Anterior cingulate cortex (tissue), 58 donors: ENCODE measurements at places on chromosomes 12 and 14.

DNA sequence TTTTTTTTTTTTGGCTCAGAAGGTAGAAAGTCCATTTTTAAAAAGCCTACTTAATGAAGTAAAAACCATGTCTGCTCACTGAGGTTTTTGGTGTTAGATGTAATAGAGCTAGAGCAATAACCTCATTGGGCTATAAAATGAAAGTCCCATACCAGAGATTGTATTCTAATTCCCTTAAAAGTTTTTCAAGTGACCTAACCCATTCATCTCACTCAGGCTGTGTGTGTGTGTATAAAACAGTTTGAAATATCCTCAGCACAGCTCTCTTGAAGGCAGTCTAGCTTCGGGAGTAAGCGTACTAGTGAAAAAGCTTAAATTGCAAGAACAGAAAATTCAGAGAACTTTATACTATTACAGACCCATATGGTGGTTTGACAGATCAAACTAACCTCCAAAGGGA lies 313.8 kb downstream of the CEP128 start:
- DNase-seq = no peak

- no peak for DNase-seq
Observed at GRCh38 chr12:46657453-46658411, 168.1 kb downstream of the SLC38A4 start.

DNA sequence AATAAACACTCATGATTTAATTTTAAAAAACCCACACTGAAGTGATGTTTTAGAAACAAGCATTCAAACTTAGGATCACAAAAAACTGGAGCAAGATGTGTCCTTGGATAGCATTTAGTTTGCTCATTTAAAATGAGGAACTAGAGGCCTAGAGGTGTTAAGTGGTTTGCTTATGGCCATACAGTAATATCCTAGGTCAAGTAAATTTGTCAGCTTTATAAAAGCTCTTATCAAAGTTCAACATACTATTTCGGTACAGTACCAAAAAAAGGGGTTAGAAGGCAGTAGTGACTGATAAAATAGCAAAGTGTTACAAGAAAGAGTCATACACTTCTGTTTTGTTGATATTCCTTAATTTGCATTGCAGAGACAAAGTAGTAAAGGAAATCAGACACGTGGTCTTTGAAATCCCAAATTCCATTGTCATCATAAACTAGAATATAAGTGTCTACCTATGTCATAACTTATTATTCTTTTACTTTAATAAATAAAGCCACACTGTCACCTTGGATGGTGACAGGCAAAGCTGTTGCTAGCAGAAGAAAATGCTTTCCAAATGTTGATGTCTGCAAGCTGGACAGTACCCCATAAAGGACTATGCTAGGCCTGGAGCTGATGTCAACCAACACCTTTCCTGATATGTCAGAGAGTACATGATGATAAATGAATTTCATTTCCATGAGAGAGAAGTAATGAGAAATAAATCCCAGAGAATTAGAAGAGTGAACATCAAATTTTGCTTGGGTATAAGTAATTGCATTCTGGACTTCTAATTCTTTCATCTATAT lies 17.6 kb upstream of the SRP54 start:
- no peak for DNase-seq

DNA sequence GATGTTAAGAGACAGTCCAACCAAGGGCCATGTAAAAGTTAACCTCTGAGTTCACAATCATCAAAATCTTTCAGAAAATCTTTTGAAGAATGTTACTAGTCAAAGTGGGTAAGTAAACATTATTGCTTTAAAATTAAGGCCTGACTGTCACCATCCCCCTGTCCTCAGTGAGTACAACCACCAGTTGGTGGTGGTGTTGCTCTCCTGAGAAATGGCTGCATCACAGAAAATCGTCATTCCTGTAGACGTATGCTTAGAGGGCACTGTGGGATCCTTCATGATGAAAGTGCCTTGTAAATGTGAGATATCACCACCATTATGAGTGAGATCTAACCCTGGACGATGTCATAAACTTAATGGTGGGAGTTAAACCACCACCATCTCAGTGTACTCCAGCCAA lies 451.2 kb downstream of the RPS29 start:
- no peak for DNase-seq

GRCh38 chr12:122421821-122422729 lies at the start of gene CLIP1:
TSS of gene CLIP1 (minus strand) at chr12:122422669. CDS start at chr12:122380452, 42,217 bp downstream.
- DNase-seq = peak; percentile 67

GRCh38 chr12:68240975-68241374 lies 12.4 kb downstream of the IL22 start:
- no peak for DNase-seq

GRCh38 chr12:96862326-96862725 lies 44.7 kb upstream of the NEDD1 start:
- DNase-seq = no peak

GRCh38 chr14:29388571-29388970 lies 539.1 kb downstream of the PRKD1 start:
- DNase-seq = no peak

DNA sequence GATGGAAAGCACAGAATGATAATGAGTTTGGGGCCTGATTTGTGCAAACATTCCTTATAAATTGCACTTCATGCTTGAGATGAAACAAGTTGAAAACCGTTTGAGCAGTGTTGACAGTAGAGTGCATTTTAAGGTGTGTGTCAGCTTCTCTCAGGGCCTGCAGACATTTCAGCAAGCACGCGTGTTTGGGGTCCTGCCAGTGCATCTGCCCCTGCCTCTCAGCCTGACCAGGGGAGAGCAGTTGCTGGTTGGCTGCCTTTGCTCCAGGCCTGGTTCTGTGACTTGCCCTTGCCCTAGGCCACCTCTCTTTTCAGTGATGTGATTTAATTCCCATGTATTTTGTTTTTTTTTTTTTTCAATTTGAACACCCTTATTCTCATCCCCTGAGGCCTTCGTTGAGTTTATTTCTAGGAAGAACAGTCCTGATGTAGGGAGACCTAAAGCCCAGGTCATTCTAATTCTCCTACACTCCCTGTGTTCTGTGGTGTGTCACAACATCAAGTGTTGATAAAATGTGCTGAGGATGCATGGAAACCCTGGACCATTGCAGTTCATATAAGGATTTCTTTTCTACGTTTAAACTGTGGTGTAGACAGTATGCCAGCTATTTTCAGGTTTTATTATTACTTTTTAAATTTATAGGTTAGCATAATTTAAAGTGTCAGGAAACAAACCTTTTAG lies 40.1 kb upstream of the AMN start:
- DNase-seq = no peak

GRCh38 chr12:67698672-67699581 lies 50.4 kb downstream of the DYRK2 start:
- no peak for DNase-seq

DNA sequence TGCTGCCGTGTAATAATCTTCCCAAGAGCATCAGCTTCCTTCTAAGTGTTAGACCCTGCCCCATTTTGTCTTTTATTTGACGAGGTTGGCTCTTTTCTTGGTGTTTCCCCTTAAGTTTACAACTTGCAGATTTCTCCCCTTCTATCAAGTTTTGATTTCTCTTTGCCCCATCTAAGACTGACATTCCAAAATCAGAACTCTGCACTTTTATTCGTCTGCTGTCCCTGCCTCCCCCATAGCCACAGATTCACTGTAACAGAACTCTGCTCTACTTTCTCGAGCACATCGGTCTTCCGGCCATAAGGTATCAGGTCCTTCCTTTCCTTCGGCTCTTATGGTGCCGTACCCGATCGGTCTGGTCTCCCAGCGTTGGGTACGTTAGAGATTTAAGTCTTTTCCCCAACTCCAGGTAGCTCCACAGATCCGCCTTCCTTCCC lies 563 bp downstream of the DCP1B start:
- no peak for DNase-seq

DNA sequence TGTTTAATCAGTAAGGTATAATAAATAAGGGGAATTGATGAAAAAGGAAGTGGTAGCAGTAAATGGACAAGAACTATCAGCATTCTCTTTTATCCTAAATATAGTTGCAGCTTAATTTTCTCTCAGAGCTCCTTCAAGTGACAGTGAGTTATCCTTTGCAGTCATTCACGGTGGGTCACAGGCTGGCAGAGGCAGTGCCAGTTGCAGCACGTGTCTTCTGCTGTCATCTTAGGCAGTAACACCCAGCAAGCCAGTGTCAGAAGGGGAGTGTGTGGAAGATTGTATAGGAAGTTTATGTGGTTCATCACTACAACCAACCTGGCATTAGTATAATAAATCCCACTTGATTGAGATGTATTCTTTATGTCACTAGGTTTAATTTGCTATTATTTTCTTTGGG lies 170.0 kb downstream of the CCDC91 start:
- no peak for DNase-seq

DNA sequence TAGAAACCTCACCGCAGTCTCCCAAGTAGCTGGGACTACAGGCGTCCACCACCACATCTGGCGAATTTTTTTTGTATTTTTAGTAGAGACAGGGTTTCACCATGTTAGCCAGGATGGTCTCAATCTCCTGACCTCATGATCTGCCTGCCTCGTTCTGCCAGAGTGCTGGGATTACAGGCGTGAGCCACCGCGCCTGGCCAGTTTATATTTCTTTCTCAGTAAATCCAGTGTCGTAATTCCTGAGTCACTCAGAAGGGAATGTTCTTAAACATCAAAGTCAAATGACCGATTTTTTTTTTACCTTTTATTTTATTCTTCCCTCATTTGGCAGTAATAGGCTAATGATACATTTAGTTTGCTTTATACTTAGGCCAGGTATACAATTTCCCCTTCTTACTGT lies 80.5 kb downstream of the FBXO33 start:
- no peak for DNase-seq

- no peak for DNase-seq
Observed at GRCh38 chr12:40165179-40165578, 59.3 kb upstream of the SLC2A13 start.

DNA sequence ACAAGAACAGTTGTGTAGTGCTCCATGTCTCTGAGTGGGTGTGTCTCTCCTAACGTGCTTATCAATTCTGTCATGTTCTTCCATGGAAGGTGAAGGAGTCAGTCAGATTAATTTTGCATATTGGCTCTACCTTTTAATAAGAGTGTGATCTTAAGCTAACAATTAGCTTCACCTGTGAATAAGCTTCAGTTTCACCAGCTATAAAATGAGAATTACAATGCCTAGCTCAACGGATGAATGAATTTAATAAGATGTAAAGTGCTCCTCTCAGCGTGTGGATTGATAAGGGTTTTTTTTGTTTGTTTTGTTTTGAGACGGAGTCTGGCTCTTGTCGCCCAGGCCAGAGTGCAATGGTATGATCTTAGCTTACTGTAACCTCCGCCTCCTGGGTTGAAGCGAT lies 32.7 kb downstream of the CCDC175 start:
- no peak for DNase-seq

- no peak for DNase-seq
Observed at GRCh38 chr12:126507231-126507630, 1442.0 kb downstream of the AACS start.

DNA sequence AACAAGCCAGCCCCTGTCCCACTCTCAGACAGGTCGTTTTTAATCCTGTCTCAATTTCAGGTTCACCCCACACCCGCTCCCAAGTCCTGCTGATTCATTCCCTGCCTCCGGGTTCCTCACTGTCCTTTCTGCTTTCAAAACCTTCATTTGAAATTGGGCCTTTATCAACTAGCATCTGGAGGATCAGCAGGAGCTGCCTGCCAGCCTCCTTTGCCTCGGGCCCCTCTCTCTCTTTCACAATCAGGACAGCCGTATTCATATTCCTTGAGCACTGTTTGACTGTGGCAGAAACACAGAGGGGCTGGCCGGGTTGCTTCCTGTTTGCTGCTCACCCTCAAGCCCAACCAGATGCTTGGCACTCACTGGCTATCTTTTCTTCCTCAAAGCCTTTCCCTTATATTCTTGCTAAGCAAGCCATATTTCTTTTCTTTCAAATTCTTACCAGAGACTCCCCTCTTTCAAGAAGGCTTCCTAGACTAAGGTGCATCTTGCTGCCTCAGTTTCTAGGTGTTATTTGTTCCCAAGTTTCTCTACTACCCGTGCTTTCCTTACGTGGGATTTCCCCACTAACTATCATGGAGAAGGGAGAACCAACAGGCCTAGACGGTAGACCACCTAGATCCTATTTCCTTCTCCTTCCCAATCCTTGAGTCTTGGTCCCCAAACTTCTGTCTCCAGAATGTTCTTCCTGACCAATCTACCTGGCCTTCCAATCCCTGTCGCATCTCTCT lies 3.0 kb downstream of the GALNT6 start:
- no peak for DNase-seq

GRCh38 chr14:85915711-85916110 lies 385.8 kb downstream of the FLRT2 start:
- DNase-seq = no peak

DNA sequence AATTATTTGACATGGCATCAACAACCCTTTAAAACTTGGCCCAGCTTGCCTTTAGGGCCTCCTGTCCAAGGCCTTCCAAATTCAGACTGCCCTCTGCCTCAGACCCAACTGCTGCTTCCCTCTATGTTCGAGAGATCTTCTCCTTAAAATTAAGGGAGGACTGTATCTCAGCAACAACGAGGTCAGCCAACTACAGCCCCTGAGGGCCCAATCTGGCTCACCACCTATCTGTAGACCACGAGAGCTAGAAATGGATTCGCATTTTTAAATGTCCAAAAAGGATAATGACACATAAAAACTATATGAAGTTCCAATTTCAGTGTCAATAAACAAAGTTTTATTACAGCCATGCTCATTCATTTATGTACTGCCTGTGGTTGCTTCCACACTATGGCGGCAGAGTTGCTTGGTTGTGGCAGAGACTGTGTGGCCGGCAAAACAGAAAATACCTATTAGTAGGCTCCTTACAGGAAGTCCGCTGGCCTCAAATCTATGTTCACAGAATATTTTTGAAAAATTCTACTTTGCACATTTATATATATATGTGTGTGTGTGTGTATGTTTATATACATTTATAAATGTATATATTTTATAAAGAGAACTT lies 1026.9 kb downstream of the BCL11B start:
- DNase-seq = no peak

GRCh38 chr12:112782943-112783342 lies 8.6 kb upstream of the RPH3A start:
- no peak for DNase-seq

DNA sequence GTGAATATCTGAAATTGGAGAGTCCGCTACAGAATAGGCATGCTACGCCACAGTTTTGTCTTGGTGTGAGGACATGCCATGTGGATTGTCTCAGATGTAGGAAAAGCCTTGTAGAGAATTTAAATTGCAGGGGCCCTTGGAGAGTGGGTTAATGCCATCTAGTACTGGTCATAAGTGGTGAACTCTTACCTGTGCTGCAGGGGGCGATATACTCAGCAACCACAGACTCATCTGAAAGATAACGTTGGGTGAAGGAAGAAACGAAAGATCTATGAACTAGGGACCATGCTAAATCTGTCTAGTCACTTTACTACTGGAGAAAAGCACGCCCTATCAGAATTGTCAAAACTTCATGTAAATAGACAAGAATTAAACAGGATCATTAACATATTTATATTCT lies 33.7 kb upstream of the A2M start:
- DNase-seq = no peak

GRCh38 chr14:61388976-61389576 lies 67.7 kb downstream of the PRKCH start:
- DNase-seq = no peak

GRCh38 chr12:1517734-1518525 lies 76.5 kb downstream of the FBXL14 start:
- no peak for DNase-seq

- no peak for DNase-seq
Observed at GRCh38 chr14:104594310-104595046, 10.1 kb downstream of the TMEM179 start.

- no peak for DNase-seq
Observed at GRCh38 chr12:6866163-6866919, 990 bp upstream of the TPI1 start.

GRCh38 chr12:56687223-56688128 lies 608 bp downstream of the PTGES3 start:
- DNase-seq = peak; percentile 65
